Stimulated activated CD4-positive, alpha-beta T cell treated with anti-CD3 and anti-CD28 coated beads, Interleukin-15, amount 100 ng/mL, for 1 hour (primary cell): ENCODE measurements at places on chromosomes 12 and 14.

DNA sequence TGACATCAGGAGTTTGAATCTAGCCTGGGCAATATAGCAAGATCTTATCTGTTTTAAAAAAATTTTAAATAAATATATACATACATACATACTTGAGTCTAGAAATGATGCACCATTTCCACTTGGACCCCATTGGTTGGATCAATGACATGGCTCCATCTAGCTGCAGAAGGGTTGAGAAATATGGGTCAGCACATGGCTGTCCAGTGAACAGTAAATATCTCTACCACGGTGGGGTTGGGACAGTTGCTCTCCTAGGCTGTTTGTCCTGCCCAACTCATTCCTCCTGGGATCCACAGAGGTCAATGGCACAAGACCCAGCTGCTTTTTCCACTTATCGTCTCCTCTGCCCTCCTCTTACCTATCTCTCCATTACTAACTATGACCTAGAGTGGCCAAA is 23.6 kb downstream of the PLEKHH1 start:
- no peak for DNase-seq

GRCh38 chr12:113479216-113479589 is 7.5 kb upstream of the LHX5 start:
- no peak for DNase-seq

GRCh38 chr12:2248901-2249381 is 196.2 kb downstream of the CACNA1C start:
- no peak for DNase-seq

- no peak for DNase-seq
Observed at GRCh38 chr14:93688239-93688666, 100.0 kb downstream of the PRIMA1 start.

DNA sequence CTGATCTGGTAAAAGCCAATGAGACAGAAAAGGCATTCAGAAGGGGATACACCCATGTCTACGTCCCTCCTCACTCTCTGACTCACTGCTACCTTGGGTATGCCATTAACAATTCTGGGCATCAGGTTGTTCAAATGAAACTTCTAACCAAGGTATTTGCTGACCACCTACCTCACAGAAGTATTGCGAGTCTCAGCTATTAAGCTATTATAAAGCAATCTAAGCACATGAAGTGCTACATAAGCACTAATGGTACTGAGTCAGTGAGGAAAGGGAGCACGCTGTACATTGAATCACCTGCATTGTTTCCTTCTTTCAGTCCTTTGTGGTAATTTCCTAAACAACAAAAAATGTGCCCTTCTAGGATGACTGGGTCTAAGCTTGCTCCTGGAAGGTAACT is 62.8 kb upstream of the CCDC91 start:
- DNase-seq = no peak

DNA sequence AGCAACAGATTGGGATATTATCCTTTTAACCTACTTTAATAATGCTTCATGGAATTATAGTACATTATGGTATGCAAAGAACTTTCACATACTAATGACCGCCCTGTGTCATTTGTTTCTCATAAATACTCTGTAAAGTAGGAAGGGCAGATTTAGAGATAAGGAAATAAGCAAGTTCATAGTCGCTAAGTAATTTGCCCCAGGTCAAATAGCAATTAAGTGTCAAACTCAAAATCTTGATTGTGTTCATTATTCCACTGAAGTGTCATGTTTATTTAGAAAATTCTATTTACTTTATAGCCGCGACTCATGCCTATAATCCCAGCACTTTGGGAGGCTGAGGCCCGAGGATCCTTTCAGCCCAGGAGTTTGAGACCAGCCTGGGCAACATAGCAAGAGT is 98.7 kb upstream of the ATF1 start:
- no peak for DNase-seq

DNA sequence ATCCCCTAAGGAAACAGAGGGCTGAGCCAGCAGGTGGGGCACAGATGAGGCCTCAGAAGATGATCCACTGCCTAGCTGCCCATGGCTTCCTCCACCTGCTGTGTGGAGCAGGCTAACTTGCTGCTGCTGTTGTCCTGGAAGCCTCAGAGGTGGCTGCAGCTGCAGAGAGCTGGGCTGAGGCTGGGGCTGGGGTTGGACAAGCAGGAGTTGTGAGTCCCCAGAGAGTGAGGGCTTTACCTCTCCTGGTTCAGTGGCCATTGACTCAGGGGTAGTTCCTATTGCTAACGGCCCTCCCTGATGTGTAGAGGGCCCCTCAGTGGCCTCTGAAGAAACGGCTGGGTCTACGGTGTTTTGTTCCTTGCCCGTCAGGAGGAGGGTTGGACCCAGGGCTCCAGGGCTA is 13.7 kb upstream of the PRKAG1 start:
- no peak for DNase-seq

DNA sequence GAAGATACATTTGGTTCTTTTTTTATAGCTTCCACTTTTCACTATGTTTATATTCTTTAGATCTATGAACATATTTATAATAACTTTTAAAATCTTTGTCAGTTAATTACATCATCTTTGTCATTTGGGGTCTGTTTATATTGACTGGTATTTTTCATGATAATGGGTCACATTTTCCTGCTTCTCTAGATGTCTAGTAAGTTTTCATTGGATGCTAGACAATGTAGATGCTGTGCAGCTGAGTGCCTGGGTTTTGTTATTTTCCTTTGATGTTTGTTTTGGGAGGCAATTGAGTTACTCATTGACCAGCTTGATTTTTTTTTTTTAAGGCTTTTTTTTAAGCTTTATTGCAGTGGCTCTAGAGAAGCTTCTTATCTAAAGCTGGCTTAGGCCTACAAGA is 4.9 kb downstream of the MAP1LC3B2 start:
- no peak for DNase-seq

GRCh38 chr12:124651516-124652273 is 84.3 kb upstream of the NCOR2 start:
- DNase-seq = no peak

DNA sequence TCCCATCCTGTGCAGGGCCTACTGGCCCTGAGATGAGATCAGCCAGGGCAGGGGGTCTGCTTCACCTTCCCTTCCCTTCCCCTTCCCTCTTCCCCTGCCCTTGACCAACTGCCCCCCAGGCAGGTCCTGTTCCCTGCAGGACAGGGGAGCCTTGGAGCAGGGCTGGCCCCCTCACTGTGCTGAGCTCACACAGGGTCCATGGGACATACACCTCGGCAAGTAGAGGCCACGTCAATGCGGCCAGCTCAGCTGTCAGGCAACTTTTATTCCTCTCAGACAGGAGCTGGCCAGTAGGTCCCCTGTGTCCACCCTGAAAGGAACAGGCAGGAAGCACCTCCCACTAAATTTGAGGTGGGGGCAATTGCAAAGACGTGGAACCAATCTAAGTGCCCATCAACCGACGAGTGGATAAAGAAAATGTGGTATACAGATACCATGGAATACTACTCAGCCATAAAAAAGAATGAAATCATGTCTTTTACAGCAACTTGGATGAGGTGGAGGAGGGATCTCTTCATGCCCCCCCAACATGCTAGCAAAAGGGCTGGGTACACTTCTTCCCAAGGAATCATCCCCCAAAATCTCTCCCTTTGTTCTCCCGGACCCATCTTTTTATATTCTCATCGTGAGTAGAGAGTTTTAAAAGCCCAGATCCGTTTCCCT is 148.7 kb downstream of the BCL11B start:
- no peak for DNase-seq

DNA sequence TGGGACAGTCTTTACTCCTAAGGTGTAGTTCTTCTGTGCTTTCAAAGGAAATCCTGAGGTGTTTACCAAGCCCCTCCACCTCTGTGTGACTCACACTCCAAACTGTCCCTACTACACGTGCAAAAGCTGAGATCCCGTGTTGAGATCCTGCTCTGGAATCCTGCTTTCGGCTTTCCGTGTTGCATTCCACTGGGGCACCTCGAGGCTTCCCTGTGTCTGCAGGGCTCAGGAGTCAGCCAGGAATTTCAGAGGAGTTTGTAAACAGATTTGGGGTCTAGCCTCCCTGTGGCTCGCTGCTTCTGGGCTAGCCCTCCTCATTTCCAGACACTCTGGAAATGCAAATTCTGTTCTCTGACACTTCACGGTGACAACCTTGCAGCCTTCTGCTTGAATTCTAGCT is 48.4 kb downstream of the CACNA2D4 start:
- DNase-seq = no peak

- DNase-seq = no peak
Observed at GRCh38 chr14:21912367-21912766, 238.7 kb upstream of the OR4E1 start.

DNA sequence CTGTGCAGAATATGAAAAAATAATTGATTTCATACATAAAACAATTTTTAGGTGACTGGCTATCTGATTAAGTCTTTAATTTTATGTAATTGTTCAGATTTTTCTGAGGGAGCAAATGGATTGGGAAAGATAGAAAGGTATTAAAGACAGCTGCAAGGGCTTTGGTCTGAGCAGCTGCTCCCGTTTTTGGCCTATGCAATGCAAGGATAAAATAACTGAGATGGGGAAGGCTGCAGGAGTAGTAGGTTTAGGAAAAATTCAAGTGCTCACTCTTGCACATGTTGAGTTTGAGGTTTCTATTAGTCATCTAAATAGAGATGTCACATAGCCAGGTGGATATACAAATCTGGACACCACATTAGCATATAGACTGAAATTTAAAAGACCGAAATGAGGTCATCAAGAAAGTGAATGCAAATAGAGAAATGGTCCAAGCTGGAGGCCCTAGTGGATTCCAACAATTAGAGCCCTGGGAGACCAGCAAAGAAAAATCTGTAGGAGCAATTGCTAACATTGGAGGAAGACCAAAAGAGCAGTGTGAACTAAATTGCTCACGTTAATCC is 144.0 kb downstream of the PPFIA2 start:
- no peak for DNase-seq

DNA sequence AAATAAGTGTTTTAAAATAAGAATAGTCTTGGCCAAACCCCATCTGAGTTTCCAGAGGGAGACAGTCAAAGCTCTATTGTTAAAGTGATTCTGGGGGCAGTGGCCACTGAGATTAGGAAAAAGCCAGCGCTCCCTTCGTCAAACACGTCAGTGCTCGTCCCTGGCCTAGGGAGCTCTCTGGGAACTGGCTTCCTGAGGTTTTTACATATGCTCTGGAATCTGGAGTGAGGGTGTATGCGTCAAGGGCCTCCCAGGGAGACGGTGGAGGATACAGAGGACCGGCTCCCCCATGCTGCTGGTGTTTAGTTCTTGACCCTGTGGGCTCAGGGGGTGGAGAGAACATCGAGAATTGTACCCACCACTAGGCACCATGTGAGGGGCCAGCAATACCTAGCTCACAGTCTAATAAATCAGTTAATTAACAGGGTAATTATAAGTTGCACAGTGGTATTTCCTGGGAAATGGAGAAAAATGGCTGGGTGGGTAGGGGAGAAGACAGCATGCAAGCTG is 87.0 kb downstream of the SLC25A47 start:
- no peak for DNase-seq

DNA sequence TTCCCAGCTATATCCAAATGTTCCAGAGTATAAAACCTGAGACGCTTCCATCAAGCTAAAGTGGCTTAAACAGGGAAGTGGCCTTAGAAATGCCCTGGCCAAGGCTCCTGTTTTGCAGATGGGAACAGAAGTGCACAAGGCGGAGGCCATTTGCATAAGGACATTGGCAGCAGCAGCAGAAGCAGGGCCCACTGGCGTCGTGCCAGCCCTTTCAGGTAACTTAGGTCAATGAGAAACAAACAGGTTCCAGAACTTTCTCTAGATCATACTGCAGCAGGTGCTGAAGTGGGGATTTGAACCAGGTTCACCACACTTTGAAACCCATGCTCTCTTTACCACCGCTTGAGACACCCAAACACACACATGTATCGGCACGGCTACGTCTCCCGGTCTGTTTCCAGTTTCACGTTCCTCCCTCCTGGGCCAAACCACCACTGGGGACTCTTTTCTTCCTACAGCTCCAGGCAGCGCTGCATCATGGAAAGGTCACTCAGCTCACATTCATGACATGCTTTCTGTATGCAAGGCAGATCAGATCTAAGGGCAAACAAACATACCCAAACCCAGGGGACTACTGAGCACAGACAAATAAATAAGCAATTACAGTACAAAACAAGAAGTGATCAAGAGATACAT is 46.0 kb upstream of the PLEKHG6 start:
- DNase-seq = no peak

DNA sequence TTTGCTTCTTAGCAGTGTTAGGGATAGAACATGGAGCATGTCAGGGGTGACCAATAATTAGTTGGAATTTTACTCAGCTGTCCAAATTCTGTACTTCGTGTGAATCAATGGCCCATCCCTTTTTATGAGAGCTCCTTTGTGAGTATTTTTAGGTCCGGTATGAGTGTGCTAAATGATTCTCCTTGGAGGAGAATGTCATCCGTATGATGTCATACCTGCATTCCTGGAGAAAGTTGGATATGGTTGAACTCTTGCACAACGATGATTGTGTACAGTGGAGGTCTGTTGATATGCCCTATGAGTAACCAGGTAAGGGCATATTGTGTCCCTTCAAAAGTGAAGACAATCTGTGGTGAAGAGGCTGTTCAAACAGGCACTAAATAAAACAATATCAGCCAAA is 400.8 kb downstream of the GXYLT1 start:
- no peak for DNase-seq

GRCh38 chr12:80241576-80242273 is 142.4 kb downstream of the OTOGL start:
- no peak for DNase-seq

DNA sequence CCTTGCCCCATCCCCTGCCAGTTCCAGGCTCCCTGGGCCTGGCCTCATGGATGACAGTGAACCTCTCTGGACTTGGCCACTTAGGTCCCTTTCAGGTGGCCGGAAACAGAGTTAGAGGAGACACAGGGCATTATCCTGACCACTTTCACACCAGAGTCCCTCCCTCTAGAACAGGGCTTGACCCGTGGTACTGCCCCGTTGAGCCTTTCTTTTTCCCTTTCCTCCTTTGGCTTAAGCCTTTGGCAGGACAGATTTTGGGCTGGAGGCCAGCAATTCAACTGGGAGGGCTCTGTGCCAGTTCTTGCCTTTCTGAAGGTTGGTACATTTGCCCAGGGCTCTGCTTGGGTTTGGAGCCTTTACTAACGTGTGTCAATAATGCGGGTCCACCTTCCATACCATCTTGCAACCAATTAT is 22.8 kb downstream of the TPCN1 start:
- no peak for DNase-seq

GRCh38 chr14:94343238-94344005 is 20.3 kb upstream of the SERPINA6 start:
- DNase-seq = no peak

- DNase-seq = no peak
Observed at GRCh38 chr12:45909041-45909713, 81.2 kb downstream of the SCAF11 start.

- no peak for DNase-seq
Observed at GRCh38 chr14:85471744-85472143, 58.2 kb upstream of the FLRT2 start.
